ENCODE measurements at places on chromosomes 16 and 17.

DNA sequence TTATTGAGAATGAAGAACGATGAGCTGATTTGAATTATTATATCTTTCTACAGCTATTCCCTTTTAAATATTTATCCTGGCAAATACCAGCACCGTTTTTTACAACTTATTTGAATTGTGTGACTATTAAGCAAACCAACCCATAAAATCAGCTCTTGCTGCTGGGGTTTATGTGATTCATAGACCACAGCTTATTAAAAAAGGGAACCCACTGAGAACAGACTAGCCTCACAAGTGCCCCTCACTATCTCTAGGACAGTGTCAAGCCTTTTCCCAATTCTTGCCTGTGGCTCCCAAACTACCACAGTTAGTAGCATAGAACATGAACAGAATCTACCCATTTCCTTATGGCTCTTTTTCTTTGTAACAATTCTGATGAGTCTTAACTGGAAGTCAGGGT, 6.1 kb upstream of the LIG3 start:
- DNase-seq = no peak

GRCh38 chr16:64017796-64018195, 1104.1 kb downstream of the CDH11 start:
- DNase-seq = no peak

GRCh38 chr16:89670496-89671431, 13.1 kb downstream of the SPATA33 start:
- no peak for DNase-seq

DNA sequence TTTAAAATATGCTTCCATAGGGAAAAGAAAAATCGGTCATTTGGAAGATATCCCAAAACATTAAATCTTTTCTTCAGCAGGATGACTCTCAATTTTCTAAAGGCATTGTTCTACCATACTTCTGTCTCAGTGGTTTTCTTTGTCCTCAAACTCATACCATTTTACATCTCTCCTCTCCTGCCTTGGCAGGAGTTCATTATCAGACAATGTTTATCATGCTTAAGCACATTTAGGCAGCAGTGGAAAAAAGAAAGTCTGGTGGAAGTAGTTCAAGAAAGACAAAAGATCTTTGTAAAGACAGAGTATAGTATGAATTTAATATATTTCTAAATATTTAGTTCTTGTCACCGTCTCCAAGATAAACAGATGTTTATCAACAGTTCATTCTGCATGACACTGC, 68.2 kb downstream of the CDK12 start:
- no peak for DNase-seq

- DNase-seq = no peak
Observed at GRCh38 chr16:8669481-8669880, 4.9 kb upstream of the ABAT start.

DNA sequence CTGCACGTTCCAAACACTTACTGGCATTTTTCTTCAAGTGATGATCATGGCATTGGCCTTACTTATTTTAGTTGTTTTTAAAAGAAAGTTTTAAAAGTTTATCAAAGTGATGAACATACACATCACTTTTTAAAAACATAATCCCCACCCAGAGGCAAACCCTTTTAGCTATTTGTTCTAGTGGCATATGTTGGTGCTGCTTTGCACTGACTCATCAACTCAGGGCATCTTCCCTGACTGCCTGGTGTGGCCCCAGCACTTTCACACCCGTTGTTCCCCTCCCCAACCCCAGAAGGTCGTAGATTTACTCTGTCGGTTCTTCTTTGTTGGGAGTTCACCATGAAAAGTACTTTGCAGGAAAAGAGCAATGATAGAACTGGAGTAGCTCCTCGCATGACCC, 161.3 kb downstream of the RPTOR start:
- DNase-seq = no peak

DNA sequence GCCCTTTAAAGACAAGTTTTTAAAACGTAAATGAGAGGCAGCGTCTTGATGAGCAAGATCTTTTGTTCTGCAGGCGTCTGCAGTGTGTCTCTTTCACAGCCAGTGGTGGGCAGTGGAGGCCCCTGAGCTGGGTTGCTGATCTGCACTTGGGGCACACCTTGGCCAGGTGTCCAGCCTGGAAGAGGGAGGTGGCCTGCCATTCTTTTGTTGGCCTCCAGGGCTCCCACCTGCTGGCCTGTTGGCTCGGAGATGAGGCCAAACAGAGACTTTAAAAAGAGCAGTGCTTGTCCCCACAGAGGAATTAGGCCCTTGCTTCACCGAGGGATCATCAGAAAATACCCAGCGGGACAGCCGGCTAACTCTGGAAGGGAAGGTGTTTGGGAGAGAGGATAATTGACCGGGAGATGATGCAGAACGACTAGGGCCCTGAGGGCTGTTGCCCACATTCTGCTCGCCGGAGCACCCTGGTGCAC, 145.9 kb upstream of the PLCG2 start:
- no peak for DNase-seq

GRCh38 chr17:42184713-42185620, at the start of gene HCRT:
TSS of gene HCRT (minus strand) at chr17:42185452. CDS start at chr17:42185365, 87 bp downstream.
- DNase-seq = no peak

DNA sequence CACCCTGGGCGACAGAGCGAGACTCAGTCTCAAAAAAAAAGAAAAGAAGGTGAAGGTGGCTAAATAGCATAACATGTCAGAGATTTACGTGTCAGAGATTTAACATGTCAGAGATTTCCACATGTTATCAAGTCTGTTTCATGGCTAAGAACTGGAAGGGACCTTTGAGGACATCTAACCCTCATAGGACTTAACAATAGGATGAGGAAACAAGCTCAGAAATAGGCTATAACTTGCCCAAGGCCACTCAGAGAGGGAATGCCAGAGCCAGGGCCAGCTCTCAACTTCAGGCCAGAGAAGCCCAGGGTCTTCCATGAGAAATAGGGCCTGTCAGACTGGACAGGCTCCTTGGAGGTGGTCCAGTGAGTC, 26.8 kb upstream of the ZNF629 start:
- DNase-seq = no peak

DNA sequence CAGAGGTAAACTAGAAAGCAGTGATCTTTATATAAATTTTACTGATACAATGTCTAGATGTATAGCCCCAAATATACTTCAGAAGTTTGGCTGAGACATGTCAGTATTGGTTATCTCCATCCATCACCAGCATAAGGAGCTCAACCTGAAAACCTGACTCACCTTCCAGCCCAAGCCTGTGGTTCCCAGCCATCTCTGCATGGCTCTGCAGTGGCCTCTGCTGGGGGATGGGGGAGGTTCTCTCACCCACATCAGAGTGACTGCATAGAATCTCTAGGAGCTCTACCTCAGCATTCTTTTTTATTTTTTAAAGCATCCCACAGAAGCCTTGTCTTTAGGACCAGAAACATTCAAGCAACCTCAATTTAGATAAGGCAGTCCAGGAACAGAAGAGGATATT, 27.3 kb downstream of the USP7 start:
- DNase-seq = no peak

DNA sequence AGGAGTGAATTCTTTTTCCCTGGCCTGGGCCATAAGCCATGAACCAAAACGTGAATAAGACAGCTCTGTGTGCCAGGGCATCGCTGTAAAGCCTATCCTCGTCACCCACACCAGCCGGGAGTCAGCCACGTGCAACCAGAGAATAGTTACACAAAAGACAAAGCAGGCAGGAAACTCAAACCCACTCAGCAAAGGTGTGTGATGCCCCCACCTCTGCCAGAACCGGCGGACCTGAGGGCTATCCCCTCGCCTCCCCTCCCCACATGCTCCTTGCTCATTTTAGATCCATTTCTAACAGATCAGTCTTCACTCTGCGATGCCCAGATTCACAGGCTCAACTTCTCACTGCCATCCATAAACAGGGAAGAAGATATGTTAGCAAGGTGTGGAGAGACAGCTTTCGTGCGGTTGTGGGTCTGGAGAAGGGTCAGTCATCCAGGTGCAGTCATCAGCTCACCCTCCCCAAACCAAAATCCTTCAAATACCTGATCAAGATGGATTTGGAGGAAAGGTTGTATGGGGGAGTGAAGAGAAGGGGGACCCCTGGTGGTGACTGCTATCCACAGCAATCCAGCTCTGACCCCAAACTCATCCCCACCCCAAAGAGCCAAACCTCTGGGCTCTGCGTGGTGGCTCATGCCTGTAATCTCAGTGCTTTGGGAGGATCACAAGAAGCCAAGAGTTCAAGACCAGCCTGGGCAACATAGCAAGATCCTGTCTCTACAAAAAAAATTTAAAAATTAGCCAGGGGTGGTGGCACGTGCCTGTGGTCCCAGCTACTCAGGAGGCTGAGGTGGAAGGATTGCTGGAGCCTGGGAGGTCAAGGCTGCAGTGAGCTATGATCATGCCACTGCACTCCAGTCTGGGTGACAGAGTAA, 219.2 kb downstream of the C16orf78 start:
- DNase-seq = no peak

DNA sequence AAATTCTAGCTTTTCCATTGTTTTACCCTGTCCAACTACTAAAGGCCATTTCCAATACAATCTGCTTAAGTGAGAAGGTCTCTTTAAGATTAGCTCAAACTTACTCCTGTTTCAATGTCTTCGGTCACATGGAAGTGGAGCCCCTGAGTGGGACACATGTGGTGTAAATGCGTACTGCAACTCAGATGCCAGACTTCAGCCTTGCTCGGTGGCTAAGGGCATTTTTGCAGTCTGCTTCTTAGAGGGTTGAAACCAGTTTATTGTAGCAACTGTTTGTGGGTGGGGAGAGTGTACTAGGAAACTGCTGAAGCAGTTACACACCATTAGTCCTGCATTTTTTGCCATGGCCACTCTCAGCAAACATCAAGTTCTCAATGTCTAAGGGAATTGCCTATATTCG, 140.6 kb downstream of the PARN start:
- no peak for DNase-seq

GRCh38 chr17:77002103-77003045, 134.2 kb downstream of the MGAT5B start:
- DNase-seq = peak; percentile 27

- DNase-seq = peak; percentile 11
Observed at GRCh38 chr17:44636562-44636961, 19.7 kb upstream of the MEIOC start.
